NCI-H146 (cell line): ENCODE measurements at places on chromosomes 2 and 18.
A peak's percentile ranks its signal among the peaks of the same experiment; 100 is the strongest.

GRCh38 chr18:33469699-33470098 is 29.2 kb upstream of the CCDC178 start:
- DNase-seq = no peak

DNA sequence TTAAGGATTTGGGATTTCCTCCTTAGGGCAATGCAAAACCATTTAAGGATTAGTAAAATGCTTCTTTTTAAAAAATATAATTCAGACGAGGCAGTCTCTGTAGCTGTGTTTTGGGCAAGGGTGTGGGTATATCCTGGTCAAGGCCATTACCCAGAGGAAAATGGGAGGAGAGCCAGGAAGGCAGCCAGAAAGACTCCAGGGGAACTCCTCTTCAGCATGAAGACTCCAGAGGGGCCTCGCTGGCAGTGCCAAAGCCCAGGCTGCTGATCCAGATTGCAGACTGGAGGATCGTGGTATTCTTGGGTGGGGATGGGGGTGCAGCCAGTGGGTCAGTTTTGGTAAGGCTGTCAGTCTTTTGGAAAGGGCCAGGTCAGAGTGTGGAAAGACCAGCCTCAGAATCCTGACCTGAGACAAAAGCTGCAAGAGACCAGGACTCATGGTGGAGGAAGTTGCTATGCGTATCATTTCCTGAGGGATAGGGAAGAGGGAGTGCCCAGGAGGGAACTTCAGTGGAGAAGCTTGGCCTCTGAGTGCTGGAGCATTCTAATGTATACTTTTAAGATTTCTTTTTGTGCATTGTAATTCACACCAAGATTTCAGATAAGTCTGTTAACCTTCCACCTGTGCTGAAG is 20.9 kb upstream of the RAB11FIP5 start:
- DNase-seq = no peak

- no peak for DNase-seq
Observed at GRCh38 chr2:134636714-134637113, 82.1 kb downstream of the TMEM163 start.

DNA sequence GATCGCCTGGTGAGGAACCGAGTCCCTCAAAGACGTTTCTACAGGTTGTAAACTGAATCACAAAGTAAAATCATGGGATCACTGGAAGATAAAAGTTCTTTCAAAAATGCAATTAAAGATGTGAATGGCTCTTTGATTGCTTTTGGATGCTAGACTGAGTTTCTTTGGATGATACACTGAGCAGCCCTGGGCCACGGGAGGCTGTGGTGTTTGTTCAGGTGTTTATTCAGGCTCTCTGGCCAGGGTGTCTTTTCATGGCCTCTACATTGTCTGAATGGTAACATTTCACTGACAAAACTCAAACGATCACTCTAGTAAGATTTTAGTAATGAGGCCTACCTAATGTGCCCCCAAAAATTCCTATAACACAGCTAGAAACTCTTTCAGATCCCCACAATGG is 48.4 kb upstream of the SPATS2L start:
- DNase-seq = peak; percentile 2

DNA sequence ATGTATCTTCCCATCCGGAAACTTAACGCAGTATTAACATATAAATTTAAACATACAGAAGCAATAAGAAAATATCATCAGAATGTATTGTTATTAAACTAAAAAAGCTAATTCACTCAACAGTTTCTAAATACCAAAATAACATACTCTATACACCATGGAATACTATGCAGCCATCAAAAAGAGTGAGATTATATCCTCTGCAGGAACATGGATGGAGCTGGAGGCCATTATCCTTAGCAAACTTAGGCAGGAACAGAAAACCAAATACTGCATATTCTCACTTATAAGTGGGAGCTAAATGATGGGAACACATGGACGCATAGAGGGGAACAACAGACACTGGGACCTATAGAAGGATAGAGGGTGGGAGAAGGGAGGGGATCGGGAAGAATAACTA is 127.1 kb downstream of the CD226 start:
- DNase-seq = no peak

DNA sequence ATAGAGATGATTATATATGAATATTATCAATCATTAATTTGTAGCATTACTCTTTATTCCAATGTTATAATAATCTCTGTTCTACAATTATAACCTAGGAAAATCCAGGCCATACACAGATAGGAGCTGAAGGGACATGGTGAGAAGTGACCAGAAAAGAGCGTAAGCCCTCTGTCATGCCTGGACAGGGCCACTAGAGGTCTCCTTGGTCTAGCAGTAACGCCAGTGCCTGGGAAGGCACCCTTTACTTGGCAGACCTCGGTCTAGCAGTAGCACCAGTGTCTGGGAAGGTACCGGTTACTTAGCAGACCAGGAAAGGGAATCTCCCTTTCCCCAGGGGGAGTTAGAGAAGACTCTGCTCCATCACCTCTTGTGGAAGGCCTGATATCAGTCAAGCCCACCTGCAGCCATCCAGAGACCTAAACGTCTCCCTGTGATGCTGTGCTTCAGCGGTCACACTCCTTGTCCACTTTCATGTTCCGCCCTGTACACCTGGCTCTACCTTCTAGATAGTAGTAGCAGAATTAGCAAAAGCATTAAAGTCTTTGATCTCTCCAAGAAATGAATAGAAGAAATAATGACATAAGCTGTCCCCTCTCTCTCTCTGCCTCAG is 447.5 kb upstream of the FSIP2 start:
- DNase-seq = no peak
